ENCODE measurements at places on chromosomes 1 and 21.

DNA sequence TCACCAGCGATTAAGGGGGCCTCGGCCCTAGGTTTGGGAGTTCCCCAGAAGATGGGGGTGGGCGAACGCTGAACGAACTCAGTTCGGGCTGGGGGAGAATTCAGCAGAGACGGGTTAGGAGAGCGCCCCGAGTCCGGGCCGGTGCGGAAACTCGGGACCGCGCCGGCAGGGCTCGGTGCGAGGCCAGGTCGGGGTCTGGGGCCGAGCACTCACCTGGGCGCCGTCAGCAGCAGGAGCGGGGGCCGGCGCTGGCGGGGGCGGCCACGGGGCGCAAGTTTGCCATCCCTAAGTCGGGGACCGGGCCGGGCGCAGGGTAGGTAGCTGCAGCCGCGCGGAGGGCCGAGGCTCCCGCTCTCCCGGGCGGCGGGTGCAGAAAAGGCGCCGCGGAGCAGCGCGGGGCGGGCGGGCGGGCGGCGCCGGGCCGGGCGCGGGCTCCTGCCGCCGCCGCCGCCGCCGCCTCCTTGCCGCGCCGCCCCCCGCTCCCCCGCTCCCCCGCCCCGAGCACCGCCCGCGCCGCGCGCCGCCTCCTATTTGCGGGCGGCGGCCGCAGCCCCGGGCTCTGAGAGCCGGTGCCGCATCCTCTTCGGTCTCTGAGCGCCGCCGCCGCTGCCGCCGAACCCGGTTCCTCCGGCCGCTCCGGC lies 349 bp downstream of the ADGRB2 start:
- DNase-seq, result no peak

GRCh38 chr1:28170001-28170596 lies 6.4 kb downstream of the PTAFR start:
- DNase-seq, result no peak

GRCh38 chr1:30518186-30518585 lies 205.2 kb downstream of the MATN1 start:
- no peak for DNase-seq

DNA sequence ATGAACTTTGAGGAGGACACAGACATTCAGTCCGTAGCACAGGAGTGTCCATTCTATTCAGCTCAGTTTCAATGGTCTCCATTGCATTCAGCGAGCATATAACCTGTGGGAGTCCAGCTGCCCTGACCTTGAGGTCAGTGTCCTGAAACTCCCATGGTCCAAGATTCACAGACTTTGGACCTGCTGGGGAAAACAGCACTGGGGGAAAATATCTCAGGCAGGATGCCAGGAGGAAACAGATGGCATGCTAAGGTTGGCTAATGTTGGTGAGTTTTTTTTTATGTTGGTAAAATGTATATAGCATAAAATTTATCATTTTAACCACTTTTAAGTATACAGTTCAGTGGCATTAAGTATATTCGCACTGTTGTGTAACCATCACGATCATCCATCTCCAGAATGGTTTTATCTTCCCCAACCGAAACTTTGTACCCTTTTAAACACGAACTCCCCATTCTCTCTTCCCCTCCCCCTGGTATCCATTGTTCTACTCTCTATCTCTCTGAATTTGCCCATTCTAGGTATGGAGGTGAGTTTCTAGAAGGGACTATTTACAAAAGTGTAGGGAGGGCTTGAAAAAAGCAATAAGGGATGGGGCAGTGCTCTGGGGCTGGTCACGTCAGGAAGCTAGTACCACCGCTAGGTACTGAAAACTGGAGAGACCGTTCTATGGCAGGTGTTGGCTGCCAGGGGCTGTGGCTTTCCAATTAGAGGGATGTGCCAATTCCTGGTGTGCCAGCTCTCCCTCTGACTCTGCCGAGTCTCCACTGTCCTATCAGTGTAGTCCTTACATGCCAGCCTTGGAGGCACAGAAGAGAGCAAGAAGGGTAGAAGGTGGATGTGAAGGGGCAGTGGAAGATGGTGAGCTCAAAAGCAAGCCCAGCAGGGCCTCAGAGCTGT lies 85.3 kb downstream of the FOXD2 start:
- no peak for DNase-seq

GRCh38 chr1:3419415-3420204 lies 34.9 kb upstream of the ARHGEF16 start:
- DNase-seq, result no peak

GRCh38 chr1:33228935-33229487 lies 27.3 kb upstream of the ZNF362 start:
- DNase-seq, result no peak

DNA sequence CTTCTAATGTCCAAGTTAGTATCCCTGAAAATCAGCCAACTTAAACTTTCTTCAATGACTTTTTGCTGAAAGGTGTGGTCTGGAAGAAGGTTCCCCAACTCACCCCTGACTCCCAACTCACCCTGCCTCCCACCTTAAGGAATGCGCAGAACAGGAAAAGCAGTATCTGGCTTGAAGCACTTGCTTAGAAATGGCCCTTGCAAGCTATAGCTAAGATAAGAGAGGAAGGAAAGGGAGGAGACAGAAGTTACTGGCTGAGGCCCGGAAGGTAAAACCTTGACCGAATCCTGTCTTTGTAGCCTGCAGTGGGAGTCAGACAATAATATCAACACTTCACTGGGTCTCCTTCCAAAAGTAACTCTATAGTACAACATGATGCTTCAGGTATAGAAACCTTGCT lies 2.9 kb downstream of the CYYR1 start:
- DNase-seq, result no peak
